ENCODE measurements at places on chromosomes 5 and 9.

DNA sequence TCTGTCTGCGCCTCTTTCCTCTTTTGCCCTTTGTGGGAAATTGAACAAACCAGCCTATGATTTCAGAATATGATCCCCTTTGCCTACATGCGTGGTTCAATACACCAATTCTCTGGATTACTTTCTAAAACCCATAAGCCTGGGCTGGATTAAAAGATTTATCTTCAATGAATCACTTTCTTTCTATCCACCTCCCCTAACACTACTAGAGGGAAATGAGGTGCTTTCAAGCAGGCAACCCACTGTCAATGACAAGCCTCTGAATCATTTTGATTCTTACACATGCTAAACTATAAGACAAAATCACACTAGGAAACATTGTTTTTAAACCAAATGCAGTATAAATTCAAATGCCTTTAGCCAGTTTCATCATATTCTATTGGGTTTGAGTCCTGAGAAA is 257.5 kb downstream of the AGTPBP1 start:
- no peak for DNase-seq

GRCh38 chr9:132630811-132631210 is 39.0 kb downstream of the DDX31 start:
- no peak for DNase-seq

DNA sequence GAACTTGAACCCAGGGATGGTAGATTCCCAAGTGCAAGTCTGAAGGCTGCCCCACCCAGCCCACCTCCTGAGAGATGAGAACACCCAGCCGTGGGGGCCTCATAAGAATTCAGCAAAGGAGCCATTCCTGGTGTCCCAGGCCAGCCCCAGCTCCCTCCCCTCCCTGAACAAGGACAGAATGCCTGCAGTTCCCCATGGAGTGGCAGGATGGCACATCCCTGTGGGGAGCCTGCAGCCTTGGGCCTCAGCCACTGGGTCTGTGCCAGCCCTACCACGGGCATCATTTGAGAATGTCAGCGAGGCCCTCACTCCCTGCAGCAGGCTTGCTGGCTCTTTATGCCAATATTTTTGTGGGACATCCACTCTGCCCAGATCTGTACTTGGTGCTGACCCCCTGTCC is 36.2 kb upstream of the RAPGEF1 start:
- peak; percentile 31 for DNase-seq

DNA sequence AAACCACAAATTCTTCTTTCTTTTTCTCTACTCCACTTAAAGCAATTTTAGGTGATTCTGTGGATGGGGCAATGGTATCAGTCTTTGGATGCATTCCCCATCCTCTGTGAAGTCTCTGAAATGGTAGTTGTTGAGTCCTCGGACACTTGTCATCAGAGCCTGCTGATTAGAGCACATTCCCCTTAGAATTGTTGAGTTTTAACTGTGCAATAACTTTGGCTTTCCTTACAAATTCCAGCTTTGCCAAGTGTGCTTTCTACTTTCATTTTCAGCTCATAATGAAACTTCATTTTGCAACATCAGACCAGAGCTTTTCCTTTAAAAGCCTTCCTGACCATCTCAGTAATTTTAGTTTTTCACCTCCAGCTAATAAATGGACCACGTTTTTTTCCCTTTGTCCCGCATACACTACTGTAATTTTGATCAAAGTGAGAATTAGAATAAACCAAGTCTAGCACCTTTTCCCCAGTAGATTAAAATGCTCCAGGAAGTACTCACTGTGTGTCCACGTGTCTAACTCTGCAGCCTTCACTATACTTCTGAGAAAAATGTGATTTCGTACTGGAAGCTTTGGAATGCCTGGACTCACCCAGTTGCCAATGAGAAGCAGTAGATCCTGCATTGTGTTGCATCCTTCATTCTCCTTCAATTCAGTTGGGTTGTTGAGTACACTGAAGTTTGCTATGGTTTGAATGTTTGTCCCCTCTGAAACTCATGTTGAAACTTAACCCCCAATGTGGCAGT is 135.6 kb downstream of the NTRK2 start:
- DNase-seq, result no peak

DNA sequence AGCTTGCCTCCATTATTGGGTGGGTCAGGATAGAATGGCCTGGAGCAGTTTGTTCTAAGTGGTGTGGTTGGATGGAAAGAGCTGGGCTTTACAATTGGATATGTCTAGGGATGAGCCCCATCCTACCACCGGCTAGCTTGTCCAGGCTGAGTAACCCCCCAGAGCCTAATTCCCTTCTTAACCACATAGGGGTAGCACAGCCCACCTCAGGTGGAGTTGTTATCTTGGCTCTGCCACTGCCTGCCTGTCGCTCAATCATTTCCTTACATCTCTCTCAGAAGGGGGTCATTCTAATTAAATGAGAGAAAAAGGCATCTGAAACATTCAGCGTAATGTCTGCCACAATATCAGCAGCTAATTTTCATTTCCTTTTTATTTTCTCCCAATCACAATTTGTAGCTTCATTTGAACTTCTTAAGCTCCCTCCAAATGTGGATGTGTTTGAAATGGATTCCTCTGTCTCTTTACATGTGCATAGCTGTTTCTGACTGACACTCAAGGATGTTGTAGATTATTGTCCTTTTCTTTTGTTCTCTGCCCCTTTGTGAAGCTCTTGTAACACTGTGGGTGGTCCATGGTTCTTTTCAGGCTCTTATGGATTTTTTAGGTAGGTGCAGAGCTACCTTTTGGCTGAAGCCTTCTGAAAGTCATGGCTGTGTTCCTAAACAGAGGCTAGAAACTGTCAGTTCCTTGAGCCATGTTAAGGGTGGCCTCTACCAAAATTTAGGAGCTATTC is 383.1 kb upstream of the KLF4 start:
- DNase-seq, result no peak

DNA sequence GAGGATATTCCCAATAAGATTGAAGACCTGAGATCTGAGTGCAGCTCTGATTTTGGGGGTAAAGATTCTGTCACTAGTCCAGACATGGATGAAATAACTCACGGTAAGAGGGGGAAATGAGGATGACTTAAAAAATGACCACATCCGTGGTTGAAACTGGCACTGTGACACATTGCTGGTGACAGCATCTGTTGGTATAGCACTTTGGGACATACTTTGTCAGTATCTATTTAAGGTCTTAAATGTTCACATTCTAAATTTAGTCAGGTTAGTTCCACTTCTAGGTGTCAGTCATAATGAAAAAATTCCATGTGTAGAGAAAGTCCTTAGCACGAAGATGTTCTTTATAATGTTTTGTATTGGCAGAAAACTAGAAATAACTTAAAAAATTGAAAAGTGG is 70.9 kb downstream of the GAPVD1 start:
- DNase-seq, result no peak

DNA sequence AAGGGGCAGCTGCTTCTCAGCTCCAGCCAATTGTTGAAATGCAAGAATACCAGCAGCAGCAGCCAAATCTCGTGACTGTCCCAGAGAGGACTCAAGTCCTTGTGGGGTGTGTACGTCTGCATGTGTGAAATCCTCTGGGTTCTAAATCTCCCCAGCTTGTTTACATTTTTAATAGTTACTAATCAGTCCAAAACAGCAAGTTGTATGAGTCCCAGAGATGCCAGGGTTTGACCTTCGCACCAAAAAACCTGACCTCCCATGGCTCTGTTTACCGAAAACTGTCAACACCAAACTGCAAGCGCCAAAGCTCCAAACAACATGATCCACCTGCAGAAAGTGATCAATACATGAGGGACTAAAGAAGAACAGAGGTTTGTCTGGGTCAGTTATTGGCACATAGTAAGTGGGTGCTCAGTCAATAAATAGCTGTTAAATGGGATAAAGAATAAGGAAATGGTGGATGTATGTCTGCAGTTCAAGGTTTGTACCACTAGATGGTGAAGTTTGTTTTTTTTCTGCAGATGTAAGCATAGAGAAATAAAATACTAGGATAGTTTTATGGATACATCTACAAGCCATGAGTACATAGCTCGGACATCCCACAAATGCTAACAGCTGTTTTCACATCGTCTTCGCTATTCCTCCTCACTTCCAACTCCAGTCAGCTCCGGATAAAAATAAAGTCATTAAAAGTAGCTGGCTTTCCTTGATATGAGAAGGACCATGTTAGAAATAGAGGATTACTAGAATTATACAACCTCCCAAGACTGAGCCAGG is 85.3 kb upstream of the ADRB2 start:
- DNase-seq, result peak; percentile 61

- DNase-seq, result no peak
Measured at GRCh38 chr9:137046088-137046787, at the start of gene NPDC1. NPDC1 (minus strand) TSS chr9:137046177; CDS start chr9:137045989, 188 bp downstream.

- DNase-seq, result no peak
Measured at GRCh38 chr9:36974731-36975130, 59.3 kb downstream of the PAX5 start.

DNA sequence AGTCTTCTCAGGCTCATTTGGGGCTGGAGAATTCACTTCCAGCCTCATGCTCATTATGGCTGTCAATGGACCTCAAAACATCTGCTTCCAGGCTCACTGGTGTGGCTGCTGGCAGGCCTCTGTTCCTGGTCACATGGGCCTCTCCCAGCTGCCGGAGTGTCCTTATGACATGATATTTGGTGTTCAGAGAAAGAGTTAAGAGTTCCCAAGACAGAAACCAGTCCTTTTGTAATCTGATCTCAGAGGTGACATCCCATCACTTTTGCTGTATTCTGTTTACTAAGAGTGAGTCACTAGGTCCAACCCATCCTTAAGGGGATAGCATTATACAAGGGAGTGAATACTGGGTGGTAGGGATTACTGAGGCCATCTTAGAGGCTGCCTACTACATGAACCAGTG is 104.6 kb downstream of the CACNA1B start:
- no peak for DNase-seq

DNA sequence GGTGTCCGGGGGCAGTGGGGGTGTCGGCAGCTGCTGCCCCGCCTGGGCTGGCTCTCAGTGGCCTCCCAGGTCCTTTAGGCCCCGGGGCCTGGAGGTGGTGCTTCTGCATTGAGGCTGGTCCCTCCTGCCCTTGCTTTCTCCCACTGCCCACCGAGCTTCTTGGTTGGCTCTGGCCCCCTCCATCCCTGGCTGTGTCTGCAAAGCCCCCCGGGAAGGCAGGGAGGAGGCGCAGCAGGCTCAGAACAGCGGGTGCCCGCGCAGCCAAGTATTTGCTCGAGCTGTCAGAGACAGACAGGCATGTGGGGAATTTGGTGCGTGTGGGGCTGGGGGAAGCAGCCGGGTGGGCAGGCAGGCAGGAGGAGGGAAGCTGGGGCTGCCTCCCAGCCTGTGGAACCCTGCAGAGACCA is 11.5 kb downstream of the CXXC5 start:
- DNase-seq, result no peak

- DNase-seq, result peak; percentile 91
Measured at GRCh38 chr5:71782771-71783770, 64.0 kb downstream of the CARTPT start.

- no peak for DNase-seq
Measured at GRCh38 chr9:108383796-108384195, 472.0 kb downstream of the ACTL7B start.

GRCh38 chr5:38925154-38925925 is 79.5 kb downstream of the OSMR start:
- DNase-seq, result no peak

- DNase-seq, result no peak
Measured at GRCh38 chr9:91995000-91995655, 45.1 kb upstream of the ROR2 start.

DNA sequence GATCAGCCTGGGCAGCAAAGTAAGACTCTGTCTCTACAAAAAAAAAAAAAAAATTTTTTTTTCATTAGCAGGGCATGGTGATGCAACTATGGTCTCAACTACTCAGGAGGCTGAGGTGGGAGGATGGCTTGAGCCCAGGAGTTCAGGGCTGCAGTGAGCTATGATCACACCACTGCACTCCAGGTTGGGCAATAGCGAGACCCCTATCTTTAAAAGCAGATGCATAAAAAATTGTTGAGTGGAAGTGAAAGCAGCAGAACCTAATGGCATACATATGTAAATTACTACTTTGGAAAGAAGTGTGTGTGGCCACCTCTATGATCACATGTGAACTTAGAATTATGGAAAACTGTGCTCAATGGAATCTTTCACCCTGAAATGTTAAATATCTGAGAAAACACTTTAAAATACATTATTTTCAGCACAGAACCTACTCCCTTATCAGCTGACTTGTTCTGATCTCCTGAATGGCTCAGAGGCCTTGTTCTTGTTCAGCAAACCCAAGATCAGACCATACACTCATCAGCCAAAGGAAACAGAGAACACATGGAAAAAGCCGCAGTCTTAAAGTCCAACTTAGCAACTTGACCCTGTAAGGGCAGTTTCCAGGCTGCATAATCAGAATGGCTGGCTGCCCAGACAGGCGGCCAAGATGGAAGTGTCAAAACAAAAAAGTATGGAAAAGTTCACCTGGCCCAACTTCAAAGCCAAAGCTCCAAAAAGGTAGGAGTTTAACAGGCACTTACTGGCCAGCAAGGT is 56.5 kb downstream of the SIL1 start:
- DNase-seq, result no peak

- no peak for DNase-seq
Measured at GRCh38 chr9:88926781-88927505, 64.3 kb upstream of the S1PR3 start.

- DNase-seq, result no peak
Measured at GRCh38 chr5:75671506-75671905, 45.7 kb downstream of the POC5 start.

DNA sequence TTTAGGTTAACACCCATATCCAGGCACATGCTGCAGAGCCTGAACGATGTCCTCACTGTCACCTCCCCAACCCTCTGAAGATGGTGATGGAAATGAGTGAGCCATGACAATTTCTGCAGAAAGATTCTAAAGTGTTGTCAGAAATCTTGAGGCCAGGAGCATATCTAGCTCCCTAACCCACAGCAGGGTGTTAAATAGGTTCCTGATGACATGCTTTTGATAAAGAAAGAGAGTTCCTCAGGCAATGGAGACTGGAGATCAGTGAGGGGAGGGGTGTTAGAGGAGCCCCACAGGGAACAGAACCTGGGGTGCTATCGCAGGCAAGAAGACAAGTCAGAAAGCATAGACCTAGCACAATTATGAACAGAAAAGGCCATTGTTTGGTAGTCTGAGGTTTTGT is 95.7 kb downstream of the ENC1 start:
- DNase-seq, result no peak

DNA sequence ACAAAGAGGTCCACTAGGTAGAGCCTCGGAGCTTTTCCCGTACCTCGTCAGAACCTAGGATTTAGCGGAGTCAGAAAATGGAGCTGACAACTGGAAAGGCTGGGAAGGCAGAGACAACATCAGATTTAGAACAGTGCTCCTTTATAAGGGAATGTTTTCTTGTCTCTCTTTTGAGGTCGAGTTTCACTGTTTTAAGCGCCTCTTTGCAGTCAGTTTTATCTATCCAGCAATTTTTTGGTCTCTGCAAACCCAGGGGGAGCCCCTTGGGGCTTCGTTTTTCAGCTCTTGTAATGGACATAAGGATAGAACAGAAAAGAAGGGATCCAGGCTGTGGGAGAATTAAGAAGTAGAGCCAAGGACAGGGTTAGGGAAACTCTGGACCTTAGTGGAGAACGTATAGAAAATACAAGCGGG is 80.5 kb downstream of the FNBP1 start:
- no peak for DNase-seq

- no peak for DNase-seq
Measured at GRCh38 chr5:761854-762710, 22.4 kb downstream of the ZDHHC11B start.

- no peak for DNase-seq
Measured at GRCh38 chr5:58074222-58074621, 385.7 kb downstream of the PLK2 start.

GRCh38 chr9:27563738-27564430 is 9.4 kb downstream of the C9orf72 start:
- no peak for DNase-seq

All from NCI-H446 (cell line).